ENCODE measurements at places on chromosomes 2 and 18.

DNA sequence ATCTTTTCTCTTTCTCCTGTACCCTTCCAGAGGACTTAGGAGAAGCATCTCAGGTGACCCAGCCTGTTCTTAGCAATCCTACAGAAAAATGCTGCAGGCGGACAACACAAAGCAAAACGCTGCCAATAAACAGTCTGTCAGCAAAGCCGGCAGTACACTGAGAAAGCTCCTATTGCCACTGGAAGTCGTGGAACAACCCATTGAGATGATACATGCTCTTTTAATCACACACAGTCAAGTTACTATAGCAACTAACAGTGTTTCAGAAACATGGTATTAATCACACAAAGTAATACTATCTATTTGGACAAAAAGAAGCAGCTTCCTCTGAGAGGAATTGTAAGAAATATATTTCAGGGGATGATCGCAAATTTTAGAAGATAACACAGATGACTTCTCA lies 10.5 kb downstream of the CTLA4 start:
- no peak for DNase-seq

- DNase-seq, result no peak
Observed at GRCh38 chr2:219168526-219168925, 1.3 kb downstream of the SLC23A3 start.

DNA sequence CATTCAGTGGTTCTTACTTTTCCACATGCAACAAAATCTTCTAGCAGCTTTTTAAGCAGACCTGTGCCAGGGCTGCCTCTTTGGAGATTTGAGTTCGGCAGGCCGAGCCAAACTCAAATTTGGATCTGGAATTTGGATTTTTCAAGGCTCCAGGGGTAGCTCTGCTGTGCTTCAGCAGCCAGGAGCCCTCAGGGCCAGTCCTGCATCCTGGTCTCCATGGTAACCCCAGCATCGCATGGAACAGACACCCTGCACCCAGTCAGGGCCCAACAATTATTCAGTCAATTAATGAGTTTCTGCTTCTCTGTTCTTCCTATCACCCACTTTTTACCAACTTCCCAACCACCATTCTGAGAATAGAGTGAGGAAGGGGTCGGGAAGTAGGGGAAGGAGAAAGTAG lies 30.0 kb downstream of the EN1 start:
- DNase-seq, result no peak

- DNase-seq, result no peak
Observed at GRCh38 chr2:119085613-119086012, 72.9 kb downstream of the C1QL2 start.

DNA sequence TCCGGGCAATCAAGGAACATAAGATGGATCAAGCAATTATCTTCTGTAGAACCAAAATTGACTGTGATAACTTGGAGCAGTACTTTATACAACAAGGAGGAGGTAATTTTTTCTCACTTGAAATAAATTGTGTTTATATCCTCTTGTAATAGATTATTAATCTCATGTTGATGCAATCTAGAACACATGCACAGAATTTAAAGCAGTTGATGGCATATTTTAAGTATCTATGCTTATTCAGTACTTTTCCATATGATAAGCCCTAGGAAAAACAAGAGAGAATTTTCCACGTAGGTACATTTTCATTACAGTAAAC lies 31.8 kb downstream of the DDX1 start:
- no peak for DNase-seq

DNA sequence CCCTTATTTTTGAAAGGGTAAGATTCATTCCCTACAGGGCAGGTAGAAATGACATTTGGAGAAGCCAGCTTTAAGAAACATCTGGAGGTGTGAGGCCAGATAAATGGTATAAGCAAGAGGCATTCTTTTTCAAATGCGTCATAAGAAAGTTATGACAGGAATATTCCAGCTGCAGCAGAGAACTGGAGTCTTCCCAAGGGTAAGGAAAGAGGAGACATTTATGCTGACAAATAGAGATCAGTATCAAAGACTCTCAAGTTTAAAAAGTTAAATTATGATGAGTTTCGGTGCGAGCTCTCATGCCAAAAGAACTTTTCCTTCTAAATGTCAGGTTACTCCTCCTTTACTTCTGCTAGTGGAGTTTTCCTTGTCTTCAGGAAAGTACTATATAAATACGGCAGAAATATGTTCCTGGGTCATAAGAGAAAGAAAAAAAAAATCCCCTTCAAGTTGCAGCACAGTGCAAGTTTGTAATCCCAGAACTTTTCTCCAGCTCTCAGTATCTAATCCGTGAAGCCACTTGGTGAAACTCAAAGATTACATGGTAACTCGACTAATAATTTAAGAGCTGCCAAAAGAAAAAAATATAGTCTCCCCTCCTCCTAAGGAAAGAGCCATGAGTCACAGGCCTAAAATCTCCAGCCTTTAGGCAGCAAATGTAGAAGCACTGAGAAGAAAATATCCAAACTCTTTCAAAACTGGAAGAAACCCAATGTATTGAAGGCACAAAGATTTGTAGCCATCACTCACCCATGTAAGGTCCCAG lies 428.1 kb downstream of the MEIS1 start:
- no peak for DNase-seq

- DNase-seq, result no peak
Observed at GRCh38 chr2:187943772-187944369, 347.8 kb upstream of the GULP1 start.

DNA sequence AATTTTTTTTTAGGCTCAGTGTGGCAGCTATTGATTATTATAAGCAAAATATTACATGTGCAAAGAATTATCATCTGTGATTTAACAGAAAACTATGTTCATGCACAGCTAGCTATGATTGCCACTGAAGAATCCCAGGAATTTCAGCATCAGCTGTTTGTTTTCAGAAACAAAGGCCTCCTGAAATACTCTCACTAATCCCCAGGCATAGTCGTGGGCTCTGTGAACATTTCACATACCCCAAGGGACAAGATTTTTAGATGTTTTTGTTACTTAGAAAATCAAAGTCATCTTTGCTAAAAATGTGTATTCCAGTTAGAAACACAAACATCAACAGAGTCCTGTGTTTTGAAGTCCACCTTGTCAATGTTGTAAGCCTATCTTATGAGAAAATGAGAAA lies 156.1 kb downstream of the MYO1B start:
- no peak for DNase-seq

GRCh38 chr2:187228986-187229385 lies 219.1 kb downstream of the CALCRL start:
- DNase-seq, result no peak

DNA sequence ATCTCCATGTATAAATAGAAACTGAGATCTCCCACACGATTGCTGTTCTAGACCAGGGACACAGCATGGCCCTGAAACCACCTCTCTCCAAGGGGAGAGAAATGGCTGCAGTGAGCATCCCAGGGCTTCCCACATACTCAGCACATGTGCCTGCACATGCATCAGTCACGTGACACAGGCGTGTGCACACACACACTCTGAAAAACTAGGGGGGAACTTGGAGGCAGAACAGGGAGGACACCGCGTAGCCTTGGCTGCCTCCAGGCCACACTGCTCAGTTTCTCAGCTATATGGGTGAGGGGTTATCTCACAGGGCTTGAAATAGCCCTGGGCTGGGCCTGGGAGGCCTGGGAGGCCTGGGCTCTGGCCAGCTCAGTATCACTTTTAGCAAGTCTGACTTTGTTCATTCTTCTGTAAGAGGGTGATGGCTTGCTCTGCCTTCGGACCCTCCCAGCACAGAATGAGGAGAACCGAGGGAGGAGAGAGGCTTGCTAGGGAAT lies 66.9 kb downstream of the EMX1 start:
- no peak for DNase-seq

GRCh38 chr18:9845256-9845655 lies 40.5 kb upstream of the TXNDC2 start:
- no peak for DNase-seq

DNA sequence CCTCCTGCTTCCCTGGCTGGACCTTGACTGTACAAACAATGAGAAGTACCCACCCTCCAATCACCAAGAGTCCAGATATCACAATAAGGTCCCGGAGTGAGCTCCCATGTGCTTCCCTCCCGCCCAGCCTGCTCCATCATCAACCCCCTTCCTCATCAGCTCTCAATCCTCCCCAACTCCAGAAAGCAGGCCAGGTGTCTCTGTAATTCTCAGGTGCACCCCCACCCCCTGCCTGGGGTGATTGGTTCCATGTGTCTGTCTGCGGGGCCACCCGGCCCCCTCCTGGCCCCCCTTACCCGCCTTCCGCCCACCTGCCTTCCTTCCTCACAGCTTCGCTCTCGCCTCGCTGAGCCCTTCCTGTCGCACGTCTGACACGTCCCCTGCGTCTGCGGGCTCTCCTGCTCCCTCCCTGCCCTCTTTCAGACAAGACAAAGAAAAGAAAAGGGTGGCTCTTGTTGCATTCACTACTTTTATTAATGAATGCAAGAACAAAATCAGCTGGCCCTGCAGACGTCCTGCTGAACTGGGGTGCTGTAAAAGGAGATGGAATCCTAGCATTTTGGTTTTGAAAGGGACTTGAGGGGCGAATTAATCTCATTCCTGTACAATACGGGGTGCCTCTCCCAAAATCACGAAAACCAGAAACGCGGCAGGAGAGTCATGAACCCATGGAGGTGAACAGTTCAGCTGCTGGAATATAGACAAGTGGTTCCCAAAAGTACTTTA lies 26.5 kb upstream of the IGFBP2 start:
- DNase-seq, result peak; percentile 80

DNA sequence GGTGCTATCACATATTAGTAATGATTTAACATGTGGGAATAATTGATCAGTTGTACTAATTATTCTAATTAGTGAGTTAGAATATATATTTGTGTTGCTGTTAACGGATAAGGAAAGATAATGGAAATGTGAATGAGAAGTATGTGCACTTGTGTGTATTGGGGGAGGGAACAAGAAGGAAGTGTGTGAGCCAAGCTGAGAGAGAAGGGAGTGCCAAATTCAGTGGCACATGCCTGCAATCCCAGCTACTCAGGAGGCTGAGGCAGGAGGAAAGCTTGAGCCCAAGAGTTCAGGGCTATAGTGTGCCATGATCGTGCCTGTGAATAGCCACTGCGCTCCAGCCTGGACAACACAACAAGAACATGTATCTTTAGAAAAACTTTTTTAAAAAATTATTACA lies 9.3 kb downstream of the BARD1 start:
- DNase-seq, result no peak

GRCh38 chr2:5751873-5752482 lies 59.8 kb downstream of the SOX11 start:
- no peak for DNase-seq
